ENCODE measurements at places on chromosomes 4 and X. TPM values are rescaled to one million over a fixed set of nuclear protein-coding genes. Genes with fewer than 3 reads are reported as not detected.

- peak; percentile 57 for DNase-seq
Observed at GRCh38 chrX:131763674-131764073, 219.8 kb downstream of the OR13H1 start.

GRCh38 chr4:89114100-89114499 is 2.8 kb downstream of the TIGD2 start:
- no peak for DNase-seq

GRCh38 chr4:152485726-152486276 is 50.1 kb downstream of the FBXW7 start:
- DNase-seq, result peak; percentile 87

DNA sequence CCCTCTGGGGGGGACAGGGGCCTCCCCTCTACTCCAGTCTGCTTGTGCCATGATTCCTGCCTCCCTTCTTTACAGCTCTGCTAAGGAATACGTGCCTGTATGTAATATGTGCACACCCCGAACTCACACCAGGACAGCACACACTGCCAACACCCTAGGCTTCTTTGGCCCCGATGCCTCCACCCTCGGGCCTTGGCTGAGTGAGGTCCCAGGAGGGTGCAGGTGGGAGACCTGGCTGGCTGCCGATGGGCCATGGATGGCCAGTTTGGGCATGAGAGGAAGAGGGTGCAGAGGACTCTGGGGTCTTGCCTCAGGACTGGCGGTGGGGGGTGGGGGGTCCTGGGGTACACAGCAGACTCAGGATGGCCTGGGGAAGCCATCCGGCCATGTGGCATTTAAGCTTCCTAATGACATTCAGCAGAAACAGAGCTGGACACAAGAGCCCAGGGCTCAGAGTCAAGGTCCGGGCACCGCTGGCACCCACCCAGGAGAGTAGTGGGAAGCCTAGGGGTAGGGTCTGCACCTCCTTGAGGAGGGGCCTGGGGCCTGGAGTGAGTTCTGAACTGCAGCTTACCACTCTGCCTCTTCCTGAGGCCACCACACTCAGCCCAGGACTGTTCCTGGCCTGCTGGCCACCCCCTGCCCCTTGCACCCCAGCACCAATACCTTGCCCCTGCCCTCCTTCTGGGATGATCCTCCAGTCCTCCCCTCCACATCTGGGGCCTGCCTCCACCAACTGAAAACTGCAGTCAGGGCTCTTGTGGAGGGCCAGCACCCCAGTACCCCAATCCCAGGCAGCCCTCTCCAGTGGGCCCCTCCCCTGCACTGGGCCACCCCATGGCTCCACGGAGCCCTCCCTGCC is 2.1 kb upstream of the PCGF3 start:
- DNase-seq, result no peak

DNA sequence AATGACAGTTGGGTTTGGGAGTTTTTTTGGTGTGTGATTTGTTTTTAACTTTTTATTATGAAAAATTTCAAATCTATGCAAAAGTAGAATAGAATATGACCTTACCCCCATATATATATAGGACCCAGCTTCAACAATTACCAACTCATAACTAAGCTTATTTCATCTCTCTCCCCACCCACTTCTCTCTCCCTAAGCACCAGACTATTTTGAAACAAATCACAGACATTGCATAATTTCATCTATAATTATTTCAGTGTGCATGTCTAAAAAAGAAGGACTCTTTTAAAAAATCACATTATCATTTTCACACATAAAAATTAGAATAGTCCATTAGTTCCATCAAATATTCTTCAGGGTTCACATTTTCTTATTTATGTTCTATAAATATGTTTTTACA is 28.3 kb upstream of the NKX6-1 start:
- DNase-seq, result no peak

GRCh38 chr4:101346351-101347266 is 717 bp downstream of the PPP3CA start:
- DNase-seq, result peak; percentile 23

DNA sequence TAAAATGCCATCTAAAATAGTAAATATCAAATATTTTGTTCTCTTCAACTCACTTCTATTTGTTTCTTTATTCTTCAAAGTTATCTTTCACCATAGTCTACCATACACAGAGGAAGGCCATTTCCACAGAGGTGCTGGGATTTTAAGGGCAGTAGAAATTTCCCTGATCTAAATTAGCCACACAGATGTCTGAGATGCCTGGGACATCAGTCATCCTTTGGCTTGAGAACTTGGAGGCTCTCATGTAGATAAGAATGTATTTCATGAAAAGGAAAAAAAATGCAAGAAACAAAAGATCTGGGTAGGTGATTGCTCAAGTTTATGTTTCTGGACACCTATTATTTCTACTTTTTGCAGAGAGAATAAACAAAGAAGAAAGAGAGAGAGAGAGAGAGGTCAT is 1008.2 kb downstream of the NLGN4X start:
- DNase-seq, result no peak

DNA sequence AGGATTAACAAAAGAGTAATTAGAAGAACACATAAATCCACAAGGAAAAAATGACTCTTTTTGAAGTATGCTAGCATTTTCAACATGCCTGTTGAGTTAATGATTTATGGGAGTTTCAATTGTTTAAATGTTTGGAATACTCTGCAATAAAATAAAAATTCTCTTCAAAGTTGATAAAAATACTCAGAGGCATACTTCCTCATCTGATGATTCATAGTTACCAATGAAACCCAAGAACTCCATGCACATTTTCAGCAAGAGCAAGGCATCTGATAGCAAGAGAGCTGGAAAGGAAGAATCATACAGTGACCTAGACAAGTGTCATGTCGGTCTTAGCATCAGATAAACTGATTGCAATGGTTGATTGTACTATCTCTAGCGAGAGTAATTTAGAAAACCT is 443.7 kb upstream of the ATOH1 start:
- DNase-seq, result peak; percentile 65

- no peak for DNase-seq
Observed at GRCh38 chr4:22237846-22238494, 277.9 kb downstream of the ADGRA3 start.

- peak; percentile 55 for DNase-seq
Observed at GRCh38 chrX:46837558-46838485, 979 bp downstream of the RP2 start.

DNA sequence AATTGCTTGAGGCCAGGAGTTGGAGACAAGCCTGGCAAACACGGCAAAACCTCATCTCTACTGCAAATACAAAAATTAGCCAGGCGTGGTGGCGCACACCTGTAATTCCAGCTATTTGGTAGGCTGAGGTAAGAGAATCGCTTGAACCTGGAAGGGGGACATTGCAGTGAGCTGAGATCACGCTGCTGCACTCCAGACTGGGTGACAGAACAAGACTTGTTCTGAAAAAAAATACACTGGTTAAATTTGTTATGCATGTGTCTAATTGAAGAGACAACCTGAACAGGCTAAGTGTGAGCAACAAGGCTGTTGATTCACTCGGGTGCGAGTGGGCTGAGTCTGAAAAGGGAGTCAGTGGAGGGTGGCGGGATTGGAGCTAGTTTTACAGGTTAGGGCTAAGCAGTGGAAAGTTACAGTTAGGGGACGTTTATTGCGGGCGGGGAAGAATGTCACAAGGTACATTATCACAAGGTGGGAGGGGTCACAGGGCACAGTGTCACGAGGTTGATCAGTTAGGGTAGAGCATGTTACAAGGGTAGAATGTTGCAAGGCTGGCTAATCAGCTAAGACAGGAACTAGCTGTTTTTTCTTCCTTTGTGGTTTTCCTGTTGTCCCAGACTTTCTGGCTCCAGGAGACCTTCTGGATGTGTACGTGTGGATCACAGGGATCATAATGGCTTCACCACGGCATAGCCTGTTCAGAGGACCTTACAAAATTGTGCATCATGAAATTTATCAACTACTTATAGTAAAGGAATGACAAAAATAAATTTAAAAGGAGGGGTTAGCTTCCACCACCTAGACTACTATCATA is 115.8 kb downstream of the NAA11 start:
- no peak for DNase-seq

DNA sequence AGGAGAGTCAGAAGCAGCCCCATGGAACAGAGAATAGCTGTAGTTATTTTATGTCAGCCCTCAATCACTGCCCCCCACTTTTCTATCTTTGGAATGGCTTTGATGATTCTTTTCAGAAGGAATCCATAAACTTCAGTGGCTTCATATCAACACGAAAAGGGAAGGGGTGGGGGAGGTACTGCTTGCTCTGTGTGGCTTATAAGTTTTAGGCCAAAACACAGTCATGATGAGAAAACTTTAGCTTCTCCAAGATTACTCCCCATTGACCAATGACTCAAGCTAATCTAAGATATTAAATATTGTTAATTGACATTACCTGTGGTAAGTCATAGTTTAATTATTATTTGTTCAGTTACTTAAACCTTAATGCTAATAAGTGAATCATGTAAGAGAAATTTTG is 669.6 kb upstream of the FAM241A start:
- DNase-seq, result peak; percentile 55

GRCh38 chrX:130171446-130172126 is at the start of gene RAB33A:
Gene RAB33A (plus strand): TSS chrX:130171962. CDS start chrX:130172063, 101 bp downstream.
- DNase-seq, result no peak

GRCh38 chr4:151522866-151523519 is 114.0 kb downstream of the FHIP1A start:
- DNase-seq, result peak; percentile 12

GRCh38 chr4:10173754-10174749 is 57.5 kb upstream of the WDR1 start:
- peak; percentile 17 for DNase-seq

DNA sequence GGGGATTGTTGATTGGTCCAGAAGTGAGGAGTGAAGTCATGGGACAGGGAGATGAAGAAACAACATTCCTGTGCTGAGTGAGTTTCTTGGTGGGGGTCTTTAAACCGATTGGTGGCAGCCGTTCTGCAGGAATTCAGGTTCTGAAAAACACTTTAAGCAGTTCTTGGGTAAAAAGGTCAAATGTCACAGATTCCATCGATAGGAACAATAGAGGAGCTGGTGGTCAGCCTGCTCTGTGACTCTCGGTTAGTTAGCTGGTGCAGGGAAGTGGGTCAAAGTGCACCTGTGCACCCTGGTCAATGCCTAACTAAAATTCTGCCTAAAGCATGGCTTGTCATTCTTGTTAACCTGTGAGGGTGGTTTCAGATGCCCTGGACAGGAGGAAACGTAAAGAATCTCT is 34.6 kb upstream of the MGST2 start:
- no peak for DNase-seq

DNA sequence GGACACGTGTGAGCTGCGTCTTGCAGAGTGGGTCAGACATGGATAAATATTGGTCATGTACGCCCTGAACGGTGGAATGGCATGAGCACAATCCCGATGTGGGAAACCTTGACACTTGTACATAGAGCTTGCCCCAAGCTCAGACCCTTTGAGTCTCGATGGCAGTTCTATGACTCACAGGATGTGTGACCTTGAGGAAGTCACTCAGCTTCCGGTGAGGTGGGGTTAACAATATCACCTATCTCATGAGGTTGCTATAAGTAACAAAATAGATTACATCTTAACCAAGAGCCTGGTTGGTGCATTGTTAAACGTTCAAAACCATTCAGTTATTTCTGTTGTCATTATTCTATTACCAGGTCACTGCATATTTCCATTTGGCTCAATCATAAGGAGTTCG is 109.1 kb upstream of the TBL1X start:
- no peak for DNase-seq

DNA sequence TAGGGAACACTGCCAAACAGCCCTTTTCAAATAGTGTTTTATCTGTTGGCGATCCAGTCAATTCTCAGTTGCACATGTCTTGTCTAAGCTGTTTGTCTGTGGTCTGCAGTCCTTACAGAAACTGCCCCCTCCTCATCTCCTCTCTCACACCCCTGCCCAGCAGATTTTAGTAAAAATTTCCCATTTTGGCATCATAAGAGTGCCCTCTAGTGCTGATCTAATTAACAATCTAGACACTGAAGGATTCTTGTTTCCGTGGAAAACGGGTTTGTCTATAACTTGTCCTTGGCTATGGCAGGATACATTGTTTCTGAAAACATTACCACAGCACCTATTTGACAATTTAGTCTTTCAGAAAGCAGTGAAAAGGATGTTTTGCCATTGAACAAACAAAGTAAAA is 227.2 kb upstream of the MBNL3 start:
- DNase-seq, result peak; percentile 10

DNA sequence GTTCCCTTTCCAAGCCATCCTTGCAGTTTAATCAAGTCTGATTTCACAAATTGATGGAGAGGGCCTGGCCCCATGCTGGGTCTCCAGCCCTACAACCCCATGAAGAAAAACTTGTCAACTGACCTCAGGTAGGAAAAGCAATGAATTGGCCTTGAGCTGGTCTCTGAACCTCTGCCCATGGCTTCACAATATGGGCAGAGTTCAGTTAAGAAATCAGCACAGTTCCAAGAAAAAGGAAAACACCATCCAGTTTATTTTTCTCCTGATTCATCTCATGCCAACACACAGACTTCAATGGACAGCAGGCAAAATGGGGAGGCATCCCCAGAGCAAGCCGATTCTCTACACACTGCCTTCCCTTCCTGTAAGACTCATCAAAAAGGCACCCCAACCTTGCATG is 3.3 kb downstream of the RIPPLY1 start:
- DNase-seq, result no peak

GRCh38 chr4:98566361-98567008 is 91.9 kb downstream of the TSPAN5 start:
- DNase-seq, result no peak

DNA sequence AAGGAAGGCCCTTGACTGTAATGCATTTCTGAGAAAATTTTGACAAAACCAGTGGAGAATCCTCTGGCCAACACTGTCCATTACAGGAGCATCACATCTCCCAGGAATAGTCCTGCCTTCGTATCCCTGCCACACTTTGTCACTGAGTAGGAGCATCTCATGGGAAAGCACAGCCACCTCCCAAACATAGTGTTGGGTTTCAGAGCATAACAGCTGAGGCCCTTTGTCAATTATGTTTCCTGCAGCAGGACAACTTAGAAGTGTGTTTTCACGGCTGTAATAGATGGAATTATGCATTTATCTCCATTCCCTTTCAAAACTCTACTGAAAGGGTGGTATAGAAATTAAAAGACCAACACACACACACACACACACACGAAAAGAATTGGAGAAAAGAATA is 91.1 kb upstream of the SMAD1 start:
- DNase-seq, result no peak

GRCh38 chr4:70754470-70754869 is 32.7 kb downstream of the RUFY3 start:
- no peak for DNase-seq

DNA sequence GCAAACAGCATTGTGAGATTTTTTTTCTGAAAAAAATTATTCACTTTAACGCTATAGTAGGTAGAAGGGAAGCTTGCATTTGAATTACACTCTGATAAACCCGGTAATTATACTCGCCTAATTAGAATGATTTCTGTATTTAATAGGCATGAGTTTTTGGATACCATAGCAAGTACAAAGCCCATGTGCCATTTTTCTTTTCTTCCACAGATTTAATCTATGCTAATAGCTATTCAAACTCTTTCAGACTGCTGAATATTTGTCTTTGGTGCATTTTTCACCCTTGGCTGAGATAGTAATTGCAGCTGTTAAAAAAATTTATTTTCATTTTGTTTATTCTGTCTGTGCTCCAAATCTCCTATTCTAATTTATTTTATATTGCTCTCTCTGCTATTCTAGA is 113.0 kb downstream of the EGF start:
- DNase-seq, result no peak

GRCh38 chrX:109782994-109783700 is 50.1 kb upstream of the ACSL4 start:
- DNase-seq, result no peak

ABLIM2 gene
- 3.6 TPM for total RNA-seq

ANXA10 gene
- 0.47 TPM for total RNA-seq

HERC5 gene
- total RNA-seq, result 2.6 TPM

SAGE1 gene
- not detected for total RNA-seq

CHRDL1 gene
- 0.40 TPM for total RNA-seq

SERTM2 gene
- not detected for total RNA-seq

GPR101 gene
- total RNA-seq, result not detected

P2RY8 gene
- not detected for total RNA-seq

FAT4 gene
- total RNA-seq, result 0.95 TPM
